ENCODE measurements at places on chromosomes 2 and 18.

- no peak for DNase-seq
These were observed 107.7 kb downstream of the HDAC4 start for GRCh38 chr2:239292959-239293774.

DNA sequence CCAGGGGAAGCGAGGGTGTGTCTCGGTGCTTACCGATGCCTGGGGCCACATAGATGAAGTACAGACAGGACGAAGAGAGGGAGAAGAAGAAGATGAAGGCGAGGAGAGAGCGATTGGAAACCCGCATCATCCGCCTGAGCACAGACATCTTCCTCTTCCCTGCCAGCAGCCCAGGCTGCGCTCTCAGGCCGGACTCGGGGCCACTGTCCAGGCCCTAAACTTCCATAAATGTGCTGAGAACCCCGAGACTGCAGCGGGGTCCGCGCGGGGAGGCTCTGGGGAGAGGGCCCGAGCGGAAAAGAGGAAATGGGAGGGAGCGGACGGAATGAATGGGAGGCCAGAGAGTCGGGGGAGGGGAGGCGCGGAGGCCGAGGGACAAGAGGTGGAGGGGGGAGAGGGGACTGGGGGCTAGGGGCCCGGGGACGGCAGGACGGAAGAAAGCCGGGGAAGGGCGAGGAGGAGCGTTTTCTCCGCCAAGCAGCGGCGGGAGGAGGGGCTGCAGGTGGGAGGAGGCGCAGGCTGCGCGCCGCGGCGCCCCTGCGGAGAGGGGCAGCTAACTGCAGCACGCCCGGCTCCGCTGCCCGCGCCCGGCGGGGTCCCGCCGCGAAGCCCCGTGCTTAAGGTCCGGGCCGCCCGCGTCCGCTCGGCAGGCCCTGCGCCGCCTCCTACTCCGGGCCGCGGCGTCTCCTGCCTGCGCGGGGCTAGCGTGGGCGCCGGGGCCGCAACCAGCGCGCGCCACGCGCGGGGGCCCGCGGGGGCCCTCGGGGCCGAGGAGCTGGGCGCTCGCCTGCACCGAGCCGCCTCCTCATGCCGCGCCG is at the start of gene B4GALT6:
TSS of gene B4GALT6 (minus strand) at position 303 of the 818 bp plus-strand sequence. CDS start at position 148, 155 bp downstream.
- peak; percentile 33 for DNase-seq

GRCh38 chr2:197559681-197560080 is 43.8 kb downstream of the MOB4 start:
- no peak for DNase-seq

DNA sequence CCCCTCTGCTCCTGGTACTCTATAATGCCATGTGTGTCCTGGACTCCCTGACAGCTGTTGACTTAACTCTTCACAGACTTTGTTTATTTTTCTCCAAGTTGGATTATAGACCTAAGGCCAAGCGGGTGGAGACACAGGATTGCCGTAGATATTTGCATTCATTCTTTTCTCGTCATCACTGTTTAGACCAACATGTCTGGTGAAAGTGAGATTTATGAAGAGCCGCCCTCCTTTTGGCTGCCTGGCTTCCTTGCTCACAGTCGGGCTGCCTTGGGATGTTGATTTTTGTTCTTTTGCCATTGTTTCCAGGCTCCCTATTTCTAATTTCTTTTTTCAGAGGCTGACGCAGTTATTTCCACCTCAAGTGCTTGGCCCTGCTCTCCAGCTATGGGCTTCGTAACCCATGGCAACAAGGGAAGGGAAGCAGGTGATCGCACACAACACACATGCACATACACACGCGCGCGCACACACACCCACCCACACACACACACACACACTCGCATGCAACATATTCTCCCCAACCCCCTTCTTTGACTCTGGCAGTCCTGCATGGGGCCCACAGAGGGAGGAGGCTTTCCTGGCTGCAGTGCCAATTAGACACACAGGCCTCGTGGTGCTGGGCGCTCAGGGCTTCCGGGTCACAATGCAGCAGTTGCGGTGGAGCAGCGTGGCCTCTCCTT is 296.5 kb downstream of the MTX2 start:
- DNase-seq: no peak

- DNase-seq: no peak
These were observed 235.2 kb upstream of the PIK3C3 start for GRCh38 chr18:41719808-41720207.

Data from choroid plexus epithelial cell (primary cell).